Activated CD8-positive, alpha-beta memory T cell treated with anti-CD3 and anti-CD28 coated beads for 4 hours (primary cell): ENCODE measurements at places on chromosomes 13 and 19.

DNA sequence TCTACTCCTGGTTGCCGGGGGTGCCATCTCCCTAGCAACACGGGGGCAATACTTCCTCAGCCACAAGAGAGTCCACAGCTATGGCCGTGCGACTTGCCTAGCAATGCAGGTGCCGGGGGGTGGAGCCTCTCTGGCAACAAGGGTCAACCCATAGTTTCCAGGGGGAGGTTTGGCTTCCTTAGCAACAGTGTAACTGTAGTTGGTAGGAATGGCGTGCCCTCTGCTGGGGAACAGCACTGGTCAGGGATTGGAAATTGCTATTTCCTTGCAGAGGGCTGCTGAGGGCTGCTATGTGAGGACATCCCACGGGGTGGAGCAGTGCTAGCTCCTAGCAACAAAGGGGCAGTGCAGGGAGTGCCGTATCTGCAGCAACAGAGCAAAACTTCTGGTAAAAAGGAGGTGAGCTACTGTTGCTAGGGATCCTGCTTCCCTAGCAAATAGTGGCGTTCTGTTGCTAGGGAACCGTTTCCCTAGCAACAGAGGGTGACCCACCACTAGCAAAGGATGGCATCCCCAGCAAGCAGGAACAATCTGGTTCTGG, 7.0 kb upstream of the TMC4 start:
- DNase-seq = no peak

- DNase-seq = no peak
These were observed 13.0 kb downstream of the CIC start for GRCh38 chr19:42281827-42282762.

GRCh38 chr19:16088351-16089009, 12.2 kb downstream of the TPM4 start:
- DNase-seq = no peak

- no peak for DNase-seq
These were observed 55.8 kb upstream of the NBEA start for GRCh38 chr13:34886121-34886875.

DNA sequence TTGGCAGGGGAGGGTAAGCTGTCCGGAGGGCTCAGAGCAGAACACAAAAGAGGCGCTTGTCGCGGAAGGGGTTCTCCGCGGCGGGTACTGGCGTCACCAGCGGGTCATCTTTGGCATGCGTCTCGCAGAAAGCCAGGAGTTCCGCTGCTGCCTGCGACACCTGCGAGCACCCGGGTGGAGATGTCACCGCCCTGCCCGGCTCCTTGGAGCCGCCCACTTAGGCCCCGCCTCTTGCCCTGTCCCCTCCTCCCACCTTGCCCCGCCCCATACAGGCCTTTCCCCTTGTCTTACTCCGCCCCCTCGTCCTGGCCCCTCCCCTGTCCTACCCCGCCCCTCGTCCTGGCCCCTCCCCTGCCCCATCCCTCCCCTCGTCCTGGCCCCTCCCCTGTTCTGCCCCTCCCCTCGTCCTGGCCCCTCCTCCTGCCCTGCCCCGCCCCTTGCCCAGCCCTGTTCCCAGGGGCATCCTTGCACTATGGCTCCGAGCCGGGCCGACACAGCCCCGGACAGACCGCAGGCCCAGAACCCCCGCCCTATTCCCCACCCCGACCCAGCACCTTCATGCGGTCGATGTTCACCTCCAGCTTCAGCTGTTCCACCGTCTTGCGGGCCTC, 1.9 kb downstream of the GNG8 start:
- DNase-seq = peak; percentile 77

DNA sequence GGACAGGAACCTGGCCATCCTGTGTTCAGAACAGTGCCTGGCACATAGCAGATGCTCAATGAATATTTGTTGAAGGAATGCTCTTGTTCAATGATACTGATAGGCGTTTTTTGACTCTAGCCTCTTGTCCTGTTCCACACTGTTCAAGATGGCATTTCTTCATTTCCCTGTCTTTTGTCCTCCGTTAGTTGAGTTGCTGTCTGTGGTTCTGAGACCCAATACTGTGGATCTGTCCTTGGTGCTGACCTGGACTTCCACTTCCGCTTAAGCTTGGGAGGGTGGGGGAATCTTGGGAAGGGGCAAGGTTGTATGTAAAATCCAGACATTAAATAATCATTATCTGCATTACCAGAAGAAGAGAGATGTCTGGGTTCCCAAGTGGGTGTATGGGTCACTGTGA, 8.3 kb upstream of the KCNN4 start:
- DNase-seq = no peak

GRCh38 chr13:31947105-31947504, 84.5 kb upstream of the FRY start:
- no peak for DNase-seq

DNA sequence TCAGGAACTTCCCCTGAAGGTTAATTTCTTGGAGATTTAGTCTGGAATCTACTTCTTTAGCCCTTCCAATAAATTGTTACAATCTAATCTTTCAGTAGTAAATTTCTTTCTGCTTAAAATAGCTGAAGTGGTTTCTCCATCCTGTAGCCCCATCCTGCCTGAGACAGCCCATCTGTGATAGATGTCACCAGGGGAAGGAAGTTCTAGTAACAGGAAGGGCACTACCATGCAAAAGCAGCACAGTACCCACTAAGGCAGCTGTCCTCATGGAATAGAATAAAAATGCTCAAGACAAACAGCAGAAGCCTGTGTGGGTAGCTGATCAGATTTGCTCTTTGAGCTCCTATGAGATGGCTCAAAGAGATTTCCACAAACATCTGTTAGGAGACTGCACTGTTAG, 1036.5 kb downstream of the SLITRK5 start:
- DNase-seq = no peak
